Gastrocnemius medialis (tissue), 4 donors: ENCODE measurements at places on chromosomes 5 and 9. TPM values are rescaled to one million over a fixed set of nuclear protein-coding genes. Genes with fewer than 3 reads are reported as not detected.

CKS2 gene
- total RNA-seq: 6.9 TPM

TEK gene
- total RNA-seq: 8.3 TPM

FAM81B gene
- total RNA-seq: not detected

OCLN gene
- 0.39 TPM for total RNA-seq

STPG3 gene
- total RNA-seq: not detected

IL7R gene
- 0.63 TPM for total RNA-seq

SIT1 gene
- not detected for total RNA-seq

CXXC5 gene
- total RNA-seq: 69.7 TPM

LCP2 gene
- 3.2 TPM for total RNA-seq

TNFAIP8 gene
- total RNA-seq: 0.20 TPM

DNAI1 gene
- not detected for total RNA-seq

IFNA13 gene
- not detected for total RNA-seq

RNF183 gene
- total RNA-seq: not detected

PCDHB12 gene
- 1.1 TPM for total RNA-seq

OBP2B gene
- total RNA-seq: not detected

SPAG8 gene
- total RNA-seq: 0.53 TPM

FGF1 gene
- 1.9 TPM for total RNA-seq

SLC6A18 gene
- not detected for total RNA-seq

TMEM174 gene
- total RNA-seq: not detected

ISL1 gene
- total RNA-seq: not detected

KCNV2 gene
- not detected for total RNA-seq

IFNA21 gene
- not detected for total RNA-seq

HK3 gene
- total RNA-seq: 2.5 TPM

ADAMTS16 gene
- total RNA-seq: not detected

AK1 gene
- 320 TPM for total RNA-seq

PLPP7 gene
- 223 TPM for total RNA-seq

DRD1 gene
- not detected for total RNA-seq

TMEM252 gene
- not detected for total RNA-seq

RORB gene
- total RNA-seq: 0.10 TPM

OLFM1 gene
- total RNA-seq: 3.4 TPM

KIF12 gene
- total RNA-seq: not detected

GABRB2 gene
- total RNA-seq: 0.95 TPM

FOXD4L4 gene
- not detected for total RNA-seq

LRRC19 gene
- total RNA-seq: 0.22 TPM

GMCL2 gene
- total RNA-seq: not detected

OGN gene
- total RNA-seq: not detected

GHR gene
- 38.9 TPM for total RNA-seq

MYMK gene
- total RNA-seq: not detected

GOLM1 gene
- 2.4 TPM for total RNA-seq

ZCCHC10 gene
- 22.9 TPM for total RNA-seq
